ENCODE measurements at places on chromosomes 2 and 18. TPM values are rescaled to one million over a fixed set of nuclear protein-coding genes. Genes with fewer than 3 reads are reported as not detected.

CD28 gene
- total RNA-seq, result 0.20 TPM

GRCh38 chr2:164597983-164598382 lies 23.3 kb downstream of the GRB14 start:
- no peak for DNase-seq

DNA sequence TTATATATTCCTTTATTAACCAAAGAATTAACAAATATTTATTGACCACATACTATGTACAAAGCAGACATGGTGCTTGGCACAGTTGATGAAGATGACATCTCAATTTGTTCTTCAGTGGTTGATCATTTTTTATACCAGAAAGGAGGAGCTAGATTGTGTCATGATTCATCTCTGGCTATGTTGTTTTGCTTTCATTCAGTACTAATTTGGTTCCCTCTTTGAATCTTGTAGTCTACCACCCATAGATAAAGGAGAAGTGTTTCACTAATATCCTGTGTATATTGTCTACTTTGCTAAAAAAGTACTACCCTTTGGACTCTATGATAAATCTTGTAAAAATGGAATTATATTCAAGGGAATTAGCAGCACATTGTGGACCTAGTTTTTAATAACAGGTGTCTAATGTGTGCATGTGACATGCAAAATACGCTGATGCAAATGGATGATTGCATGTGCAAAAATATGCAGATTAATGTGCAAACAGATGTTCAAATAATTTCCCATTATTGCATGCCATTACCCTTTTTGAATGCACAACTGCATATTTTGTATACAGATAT lies 313.2 kb upstream of the ZEB2 start:
- no peak for DNase-seq

PLCD4 gene
- 0.40 TPM for total RNA-seq

SIX3 gene
- not detected for total RNA-seq

DNA sequence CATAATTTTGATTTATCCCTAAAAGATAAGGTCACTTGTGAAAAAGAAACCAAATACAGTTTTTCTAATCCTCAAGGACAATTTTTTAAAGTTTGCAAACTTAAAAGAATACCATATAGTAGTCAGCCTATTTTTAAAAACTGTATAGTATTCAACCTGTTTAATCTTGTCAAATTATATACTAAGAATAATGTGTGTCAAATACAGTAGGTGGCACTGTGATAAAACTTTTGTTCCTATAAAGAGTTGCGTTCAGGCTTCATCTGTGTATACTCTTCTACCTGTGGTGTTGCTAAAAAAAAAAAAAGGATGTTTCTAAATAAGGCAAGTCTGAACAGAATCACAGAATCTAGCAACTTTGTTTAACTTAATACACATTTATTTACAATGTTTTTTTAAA lies 68.6 kb downstream of the CCDC138 start:
- peak; percentile 59 for DNase-seq

UGT1A3 gene
- total RNA-seq, result not detected

CFC1 gene
- total RNA-seq, result not detected

DNA sequence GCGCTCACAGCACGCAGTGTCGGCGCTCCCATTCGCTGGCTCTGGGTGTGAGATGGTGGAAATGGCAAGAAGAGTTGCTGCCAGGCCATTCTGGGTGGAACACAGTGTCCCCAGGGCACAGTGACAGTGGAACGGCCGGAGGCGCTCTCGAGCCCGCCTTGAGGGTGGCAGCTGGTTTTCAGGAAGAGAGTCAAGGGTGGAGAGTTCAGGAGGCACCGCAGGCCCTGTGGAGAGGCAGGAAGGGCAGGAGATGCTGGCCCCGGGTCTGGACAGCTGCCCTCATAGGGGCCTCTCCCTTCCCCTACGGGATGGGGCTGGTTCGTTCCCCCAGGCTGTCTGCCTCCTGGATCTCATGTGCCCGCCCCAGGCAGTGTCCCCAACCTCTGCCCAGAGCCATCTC lies 12.5 kb downstream of the GPC1 start:
- no peak for DNase-seq

PARD6G gene
- 20.3 TPM for total RNA-seq

SERPINB11 gene
- total RNA-seq, result not detected

CYP27A1 gene
- 7.1 TPM for total RNA-seq

- DNase-seq, result no peak
Observed at GRCh38 chr2:120783969-120784372, 48.3 kb downstream of the GLI2 start.

DNA sequence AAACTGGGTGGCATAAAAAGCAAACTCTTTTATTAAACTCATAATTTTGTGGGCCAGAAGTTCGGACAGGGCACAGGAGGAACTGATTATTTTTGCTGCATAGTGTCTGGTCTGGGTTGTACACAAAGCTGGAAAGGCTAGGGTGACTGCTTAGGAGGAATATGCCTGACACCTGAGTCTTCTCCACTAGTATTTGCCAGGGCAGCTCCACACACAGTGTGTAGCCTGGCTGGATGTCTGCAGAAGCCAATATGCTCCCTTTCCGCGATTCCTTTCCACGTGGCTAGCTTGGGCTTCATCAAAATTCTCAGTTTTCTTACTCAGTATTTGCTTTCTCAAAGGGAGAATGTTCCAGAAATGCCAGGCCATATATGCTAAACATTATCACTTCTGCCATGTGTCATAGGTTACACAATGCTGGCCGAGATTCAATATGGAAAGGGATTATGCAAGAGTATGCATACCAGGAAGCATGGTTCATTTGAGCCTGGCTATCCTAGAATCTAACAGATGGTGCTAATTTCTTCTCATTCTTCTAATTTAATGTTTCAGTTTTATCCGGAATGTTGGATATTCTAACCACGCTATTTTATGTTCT lies 142.7 kb upstream of the DOK6 start:
- no peak for DNase-seq
